Activated CD4-positive, alpha-beta T cell treated with anti-CD3 and anti-CD28 coated beads for 1 hour (primary cell): ENCODE measurements at places on chromosomes 6 and 20.

GRCh38 chr6:53347250-53347920, 1.4 kb downstream of the ELOVL5 start:
- no peak for DNase-seq

DNA sequence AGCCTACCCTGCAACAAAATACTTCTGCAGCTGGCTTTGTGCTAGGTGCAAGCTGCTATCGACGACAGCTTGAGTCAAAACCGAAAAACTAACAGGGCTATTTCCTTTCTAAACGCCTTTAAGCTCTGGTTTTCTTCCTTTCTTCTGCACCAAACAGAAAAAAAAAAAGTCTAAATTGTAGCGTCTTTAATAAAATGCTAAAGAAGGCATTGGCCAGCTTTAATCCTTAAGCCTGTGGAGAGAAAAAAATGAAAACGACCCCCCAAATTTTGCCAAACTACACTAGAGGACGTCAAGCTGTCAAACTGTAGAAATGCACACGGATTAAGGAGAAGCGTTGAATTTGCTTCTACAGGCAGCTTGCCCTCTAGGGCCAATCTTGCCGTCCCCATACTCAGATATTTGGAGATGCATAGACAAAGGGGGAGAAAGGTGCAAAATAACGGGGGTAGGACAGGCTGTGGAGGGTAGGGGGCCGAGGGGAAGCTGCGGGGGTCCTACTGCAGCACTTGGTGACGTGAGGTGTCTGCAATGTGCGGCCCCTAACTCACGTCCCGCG, 1.4 kb upstream of the NRN1 start:
- DNase-seq: no peak

- no peak for DNase-seq
Observed at GRCh38 chr6:133245422-133245903, 4.3 kb downstream of the EYA4 start.

DNA sequence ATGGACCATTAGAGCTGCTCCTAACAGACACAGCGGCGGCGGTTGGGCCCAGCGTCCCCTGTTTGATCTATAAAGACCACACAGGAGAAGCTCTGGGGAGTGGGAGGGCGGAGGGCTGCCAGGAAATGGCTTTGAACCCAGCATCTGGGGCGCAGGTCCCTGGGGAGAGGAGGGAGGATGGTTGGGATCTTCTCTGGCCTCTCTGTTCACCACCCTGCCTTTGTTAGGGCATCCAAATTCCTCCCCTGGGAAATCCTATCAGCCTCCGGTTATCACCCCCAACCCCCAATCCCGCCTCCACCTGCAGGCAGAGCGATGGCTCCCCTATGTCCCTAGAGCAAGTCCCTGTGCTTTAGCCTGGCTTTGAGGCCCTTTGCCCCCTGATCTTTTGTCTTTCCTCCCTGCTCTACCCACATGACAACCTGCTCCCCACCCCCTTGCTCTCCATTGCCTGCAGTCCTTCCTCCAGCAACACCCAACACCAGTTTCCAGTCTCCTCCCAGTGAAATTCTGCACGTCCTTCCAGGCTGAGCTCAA, 7.1 kb downstream of the XKR7 start:
- DNase-seq: no peak

- no peak for DNase-seq
Observed at GRCh38 chr20:57241363-57241991, 25.0 kb downstream of the BMP7 start.

GRCh38 chr6:53484476-53485280, 60.2 kb downstream of the GCLC start:
- DNase-seq: peak; percentile 34

GRCh38 chr6:5517796-5518195, 256.5 kb downstream of the FARS2 start:
- DNase-seq: no peak

DNA sequence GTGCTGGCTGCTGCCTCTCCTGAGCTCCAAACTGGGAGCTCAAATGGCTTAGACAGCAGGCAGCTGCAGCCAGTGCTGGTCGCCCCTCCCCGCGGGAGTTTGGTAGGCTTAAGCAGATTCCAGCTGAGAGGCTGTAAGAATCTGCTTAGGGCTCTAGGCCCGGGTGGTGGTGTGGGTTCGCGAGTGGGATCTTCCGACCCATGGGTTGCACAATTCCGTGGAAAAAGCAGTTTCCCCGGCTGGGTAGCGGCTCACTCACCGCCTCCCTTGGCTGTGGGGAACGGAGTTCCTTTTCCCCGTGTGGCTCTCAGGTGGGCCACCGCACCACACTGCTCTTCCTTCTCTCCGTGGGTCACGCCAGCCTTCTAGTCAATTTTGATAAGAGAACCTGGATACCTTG, 232.5 kb downstream of the PKHD1 start:
- no peak for DNase-seq

- no peak for DNase-seq
Observed at GRCh38 chr6:109073344-109074132, 21.1 kb downstream of the SESN1 start.

DNA sequence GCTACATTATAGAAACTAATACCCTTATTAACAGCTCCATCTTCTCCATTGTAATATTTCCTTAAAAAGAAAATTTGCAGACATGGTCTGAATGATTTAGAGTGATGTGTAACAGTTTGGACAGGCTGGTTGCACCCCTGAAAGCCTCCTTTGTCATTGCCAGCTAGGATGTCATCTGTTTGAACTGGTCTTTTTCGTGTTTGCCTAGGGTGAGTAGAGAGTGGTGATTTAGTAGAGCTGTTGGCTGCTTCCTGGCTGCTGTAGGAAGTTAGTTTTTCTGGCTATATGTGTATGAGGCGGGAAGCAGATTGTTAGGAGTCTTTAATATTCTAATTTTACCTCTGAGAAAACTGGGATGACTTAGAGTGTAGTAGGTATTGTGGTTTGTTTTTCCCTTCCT, 101.1 kb downstream of the ZFAND3 start:
- no peak for DNase-seq
